ENCODE measurements at places on chromosomes 7 and 10. TPM values are rescaled to one million over a fixed set of nuclear protein-coding genes. Genes with fewer than 3 reads are reported as not detected.

GIMAP2 gene
- polyA plus RNA-seq = 11.9 TPM

TSPAN12 gene
- polyA plus RNA-seq = not detected

GSTO2 gene
- polyA plus RNA-seq = 0.90 TPM

ETV1 gene
- polyA plus RNA-seq = not detected

SUGCT gene
- 1.3 TPM for polyA plus RNA-seq

NME8 gene
- not detected for polyA plus RNA-seq

MOGAT3 gene
- polyA plus RNA-seq = not detected

TRIM24 gene
- polyA plus RNA-seq = 8.7 TPM

LYZL1 gene
- not detected for polyA plus RNA-seq

RBP4 gene
- not detected for polyA plus RNA-seq

DRGX gene
- polyA plus RNA-seq = not detected

KNDC1 gene
- 0.05 TPM for polyA plus RNA-seq

IQCE gene
- 2.3 TPM for polyA plus RNA-seq

CYP26C1 gene
- not detected for polyA plus RNA-seq

KLF14 gene
- 0.11 TPM for polyA plus RNA-seq

ELMO1 gene
- polyA plus RNA-seq = 86.5 TPM

ANXA7 gene
- 158 TPM for polyA plus RNA-seq

ZNF727 gene
- polyA plus RNA-seq = not detected

VGF gene
- not detected for polyA plus RNA-seq

NEBL gene
- polyA plus RNA-seq = not detected

PLAU gene
- polyA plus RNA-seq = not detected

IDI2 gene
- not detected for polyA plus RNA-seq

HOXA13 gene
- not detected for polyA plus RNA-seq

PRKG1 gene
- polyA plus RNA-seq = 0.36 TPM

SLC26A3 gene
- not detected for polyA plus RNA-seq

TYW1B gene
- polyA plus RNA-seq = 3.6 TPM

ANKRD30A gene
- polyA plus RNA-seq = not detected

TMEM120A gene
- 32.2 TPM for polyA plus RNA-seq

TSC22D4 gene
- 25.6 TPM for polyA plus RNA-seq

C10orf62 gene
- not detected for polyA plus RNA-seq

HOXA3 gene
- polyA plus RNA-seq = not detected

UBN2 gene
- polyA plus RNA-seq = 2.8 TPM

TUBB8 gene
- 0.59 TPM for polyA plus RNA-seq

PODXL gene
- 1.3 TPM for polyA plus RNA-seq

FXYD4 gene
- not detected for polyA plus RNA-seq

MMP21 gene
- not detected for polyA plus RNA-seq

CALML5 gene
- not detected for polyA plus RNA-seq

CLCN1 gene
- not detected for polyA plus RNA-seq

EBF3 gene
- not detected for polyA plus RNA-seq

TMEM139 gene
- polyA plus RNA-seq = not detected

CDH23 gene
- polyA plus RNA-seq = not detected

ASIC3 gene
- polyA plus RNA-seq = not detected

OR13A1 gene
- 0.55 TPM for polyA plus RNA-seq

UNCX gene
- not detected for polyA plus RNA-seq

SPDYE9 gene
- 0.19 TPM for polyA plus RNA-seq

APBB1IP gene
- 66.4 TPM for polyA plus RNA-seq

Data from IgD-negative memory B cell (primary cell).